Esophagus mucosa (tissue), 1 donor: ENCODE measurements at places on chromosomes 2 and 18. TPM values are rescaled to one million over a fixed set of nuclear protein-coding genes. Genes with fewer than 3 reads are reported as not detected.

DNA sequence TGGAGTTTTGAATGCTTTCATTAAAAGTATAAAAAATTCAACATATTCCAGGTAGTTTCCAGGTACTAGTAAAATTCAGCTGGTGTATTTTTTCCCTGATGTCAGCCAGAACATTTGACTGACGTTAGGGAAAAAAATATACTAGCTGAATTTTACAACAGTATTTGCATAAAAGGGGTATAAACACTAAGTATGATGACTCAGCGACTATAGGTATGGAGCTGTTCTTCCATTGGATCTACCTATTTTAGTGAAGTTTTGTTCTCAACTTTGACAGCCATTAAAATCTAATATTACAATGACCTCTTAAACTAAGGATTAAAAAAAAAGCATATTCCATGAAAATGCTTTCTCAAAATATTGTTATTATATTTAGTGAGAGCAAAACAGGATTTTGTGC, 155.9 kb downstream of the FSHR start:
- no peak for ATAC-seq

Gene PSMA8
- total RNA-seq: not detected

Gene ABHD1
- not detected for total RNA-seq

Gene IL1A
- 9.4 TPM for total RNA-seq
